ENCODE measurements at places on chromosomes 5 and 9.

GRCh38 chr5:80925931-80926330, 34.2 kb upstream of the RASGRF2 start:
- no peak for DNase-seq

- DNase-seq: no peak
Observed at GRCh38 chr9:16422114-16422513, 448.4 kb downstream of the BNC2 start.

- no peak for DNase-seq
Observed at GRCh38 chr5:1279443-1280151, 15.3 kb downstream of the TERT start.

GRCh38 chr9:107587191-107587963, 97.8 kb upstream of the KLF4 start:
- DNase-seq: peak; percentile 59

GRCh38 chr9:69198521-69199220, 24.6 kb downstream of the TJP2 start:
- no peak for DNase-seq

- DNase-seq: no peak
Observed at GRCh38 chr5:170440771-170441392, 51.7 kb upstream of the KCNMB1 start.

DNA sequence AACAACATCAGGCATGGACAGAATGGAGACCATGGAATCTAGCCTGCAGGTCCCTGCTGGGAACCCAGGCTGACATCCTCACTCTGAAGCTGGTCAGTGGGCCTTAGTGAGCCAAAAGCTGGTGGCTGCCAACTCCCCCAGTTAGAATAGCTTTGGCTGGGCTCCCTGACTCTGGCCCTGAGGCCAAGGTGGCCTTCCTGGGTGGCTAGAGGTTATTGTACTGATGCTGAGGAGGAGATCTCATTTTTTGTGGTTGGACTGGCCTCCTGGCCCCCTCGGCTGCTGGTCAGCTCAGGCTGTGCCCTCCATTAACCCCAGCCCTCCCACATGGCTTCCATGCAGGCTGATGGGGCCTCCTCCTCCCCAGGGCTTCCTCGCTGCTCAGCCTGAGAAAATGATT, 101.2 kb upstream of the PANK3 start:
- DNase-seq: no peak

GRCh38 chr9:90967145-90967538, 165.5 kb downstream of the SYK start:
- DNase-seq: no peak

DNA sequence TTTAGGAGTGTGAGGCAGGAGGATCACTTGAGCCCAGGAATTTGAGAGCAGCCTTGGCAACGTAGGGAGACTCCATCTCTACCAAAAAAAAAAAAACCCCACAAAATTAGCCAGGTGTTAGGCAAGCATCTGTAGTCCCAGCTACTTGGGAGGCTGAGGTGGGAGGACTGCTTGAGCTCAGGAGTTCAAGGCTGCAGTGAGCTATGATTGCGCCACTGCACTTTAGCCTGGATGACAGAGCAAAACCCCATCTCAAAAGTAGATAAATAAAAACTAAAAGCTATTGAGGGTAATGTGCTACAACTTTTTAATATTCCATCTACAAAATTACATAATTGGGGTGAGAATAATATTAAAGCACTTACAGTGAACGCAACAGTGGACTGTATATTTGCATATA, 5.9 kb downstream of the BDP1 start:
- no peak for DNase-seq

DNA sequence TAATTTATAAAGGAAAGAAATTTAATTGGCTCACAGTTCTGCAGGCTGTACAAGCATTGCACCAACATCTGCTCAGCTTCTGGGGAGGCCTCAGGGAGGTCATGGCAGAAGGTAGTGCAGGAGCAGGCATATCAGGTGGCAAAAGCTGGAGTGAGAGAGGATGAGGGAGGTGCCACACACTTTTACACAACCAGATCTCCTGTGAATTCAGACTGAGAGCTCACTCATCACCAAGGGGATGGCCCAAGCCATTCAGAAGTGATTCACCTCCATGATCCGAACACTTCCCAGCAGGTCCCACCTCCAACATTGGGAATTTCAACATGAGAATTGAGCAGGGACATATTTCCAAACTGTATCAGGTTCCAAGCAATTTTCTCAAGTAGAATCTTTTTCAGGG, 84.7 kb upstream of the BRINP1 start:
- DNase-seq: no peak

DNA sequence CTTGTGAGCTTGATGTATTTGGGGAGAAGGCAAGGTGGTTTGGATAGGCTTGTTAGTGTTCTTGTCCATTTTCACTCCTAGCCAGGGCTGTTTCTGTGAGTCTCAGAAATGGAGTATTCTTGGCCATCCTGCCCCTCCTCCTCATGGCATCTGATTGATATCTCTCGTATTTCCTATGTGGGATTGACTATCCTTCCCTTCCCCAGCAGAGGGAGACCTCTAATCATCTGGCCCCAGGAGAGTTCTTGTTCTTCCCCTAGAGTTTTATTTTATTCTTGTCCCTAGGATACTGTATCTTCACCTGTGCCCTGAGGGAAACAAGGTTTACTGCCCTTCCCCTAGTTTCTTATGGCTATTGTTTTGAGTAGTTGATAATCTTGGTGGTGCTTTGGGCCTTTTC, 114.4 kb downstream of the VPS13A start:
- peak; percentile 25 for DNase-seq

DNA sequence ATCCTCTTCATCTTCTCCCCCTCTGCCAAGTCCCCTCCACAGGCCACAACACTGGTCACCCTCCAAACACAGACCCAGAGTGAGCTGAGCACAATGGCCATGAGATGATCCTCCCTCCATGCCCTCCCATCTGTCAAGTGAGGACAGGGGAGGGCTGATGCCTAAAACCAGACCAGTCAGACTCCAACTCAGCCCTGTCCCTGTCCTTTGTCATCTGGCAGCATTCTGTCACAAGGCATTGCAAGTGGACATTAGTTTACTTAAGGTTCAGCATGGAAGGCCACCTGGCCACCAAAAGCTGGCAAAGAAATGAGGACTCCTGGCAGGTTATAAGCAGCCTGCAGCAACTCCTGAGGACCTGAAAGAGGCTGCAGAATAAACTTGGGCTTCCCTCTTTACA, 136.2 kb upstream of the SLC30A5 start:
- DNase-seq: no peak

DNA sequence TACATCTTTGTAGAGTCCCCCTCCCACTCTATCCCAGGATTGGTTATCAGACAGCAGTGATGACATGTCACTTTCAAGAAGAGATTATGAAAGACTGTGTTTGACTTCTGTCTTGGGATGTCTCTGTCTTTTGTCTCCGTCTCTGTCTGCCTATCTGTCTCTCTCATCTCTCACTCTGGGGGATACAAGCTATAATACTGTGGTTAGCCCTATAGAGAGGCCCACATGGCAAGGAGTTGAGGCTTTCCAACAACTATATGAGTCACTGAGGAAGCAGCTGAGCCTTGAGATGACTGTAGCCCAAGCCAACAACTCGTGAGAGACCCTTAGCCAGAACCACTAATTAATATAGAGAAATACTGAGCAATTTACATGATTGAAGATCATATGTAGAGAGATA, 284.8 kb downstream of the PDE4D start:
- peak; percentile 70 for DNase-seq

GRCh38 chr9:87554976-87555375, 57.3 kb downstream of the DAPK1 start:
- peak; percentile 72 for DNase-seq

Measured in NB4 (cell line).